ENCODE measurements at places on chromosomes 4 and X.

DNA sequence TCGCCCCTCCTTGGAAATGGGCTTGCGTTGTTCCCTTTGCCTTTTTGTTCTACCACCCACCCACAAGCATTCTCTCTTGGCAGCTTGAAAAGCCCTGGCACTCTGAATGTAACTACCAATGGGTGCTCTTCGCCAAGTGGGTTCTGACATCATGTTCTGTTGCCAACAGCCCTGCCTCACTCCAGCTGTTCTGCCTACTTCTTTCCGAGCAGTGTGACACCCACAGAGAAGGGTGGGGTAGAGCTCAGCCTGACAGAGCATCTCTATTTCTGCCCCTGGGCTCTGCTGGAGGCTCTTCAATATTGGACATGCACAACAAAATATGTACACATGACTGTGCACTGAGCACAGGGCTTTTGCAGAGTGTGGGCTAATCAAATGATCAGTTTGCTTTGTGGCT lies 15.6 kb upstream of the EXOSC9 start:
- DNase-seq = no peak

DNA sequence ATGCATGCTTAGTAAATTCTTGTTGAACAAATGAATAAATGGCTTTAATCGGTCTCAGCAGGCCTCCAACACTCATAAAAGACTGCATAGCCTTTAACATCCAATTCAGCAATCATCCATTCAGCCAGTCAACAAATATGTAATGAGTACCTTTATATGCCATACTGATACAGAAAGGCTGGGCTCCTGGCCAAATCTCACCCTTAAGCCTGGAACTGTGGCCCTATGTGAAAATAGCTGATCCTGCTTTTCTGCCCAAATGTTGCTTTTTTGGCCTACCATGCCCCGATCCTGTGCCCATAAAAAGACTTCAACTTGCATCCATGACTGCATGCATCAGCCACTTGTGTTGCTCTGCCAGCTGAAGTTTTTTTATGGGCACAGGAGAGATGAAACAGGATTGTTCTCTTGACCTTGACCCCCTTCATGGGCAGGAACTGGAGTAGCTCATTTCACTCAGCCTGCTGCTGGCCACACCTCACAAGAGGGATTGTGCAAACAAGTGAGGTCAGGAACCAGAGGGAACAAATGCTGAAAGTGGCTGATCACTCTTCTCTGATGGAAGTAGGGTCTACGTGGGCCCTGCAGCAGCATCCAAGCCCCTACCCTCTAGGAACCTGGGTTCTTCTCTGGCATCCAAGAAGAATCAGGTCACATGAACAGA lies 75.6 kb downstream of the NPY1R start:
- DNase-seq = no peak

GRCh38 chr4:13548059-13548983 lies 4.0 kb upstream of the NKX3-2 start:
- no peak for DNase-seq

- DNase-seq = no peak
Observed at GRCh38 chr4:22881411-22881810, 188.7 kb downstream of the GBA3 start.

DNA sequence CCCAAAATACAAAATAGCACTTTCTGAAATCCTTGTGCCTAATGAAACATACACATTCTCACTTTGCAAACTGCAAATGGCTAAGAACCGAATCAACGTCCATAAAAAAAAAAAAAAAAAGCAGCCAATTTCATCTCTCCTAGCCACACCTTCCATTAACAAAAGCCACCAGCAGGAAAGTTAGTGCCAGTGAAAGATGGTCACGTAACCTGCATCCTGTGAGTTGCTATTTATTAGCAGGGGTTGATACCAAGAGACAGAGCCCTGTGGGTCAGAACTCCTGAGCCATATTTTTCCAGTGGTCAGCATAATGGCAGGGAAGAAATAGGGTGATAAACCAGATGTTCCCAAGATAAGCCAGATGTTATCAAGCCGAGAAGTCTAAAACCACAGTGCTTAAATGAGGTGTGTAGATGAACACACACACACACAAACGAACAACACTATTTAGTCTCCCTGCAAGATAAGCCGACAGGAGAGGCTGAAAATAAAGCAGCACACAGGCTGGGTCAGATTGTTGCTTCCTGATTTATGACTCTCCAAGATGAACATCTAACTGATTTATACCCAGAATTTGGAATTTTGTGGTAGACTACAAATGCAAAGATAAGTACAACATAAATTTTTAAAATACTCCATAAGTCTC lies 11.5 kb downstream of the PPARGC1A start:
- DNase-seq = no peak

GRCh38 chr4:6917461-6918271 lies 8.0 kb downstream of the TBC1D14 start:
- DNase-seq = no peak

GRCh38 chrX:72027024-72027913 lies 104.4 kb downstream of the RTL5 start:
- no peak for DNase-seq
